A549 treated with Hydrocortisone at 1 μM for 4 hours (cell line): ENCODE measurements at places on chromosomes 4 and X. TPM values are rescaled to one million over a fixed set of nuclear protein-coding genes. Genes with fewer than 3 reads are reported as not detected.

GNRHR gene
- total RNA-seq = not detected in 5 replicates

ETFDH gene
- 4.0 to 5.4 TPM (median 4.6 TPM) in 5 replicates for total RNA-seq

ASB9 gene
- total RNA-seq = 19.9 to 25.9 TPM (median 22.0 TPM) in 5 replicates

PPP2R2C gene
- total RNA-seq = 31.0 to 37.7 TPM (median 35.7 TPM) in 5 replicates

CD38 gene
- total RNA-seq = 11.0 to 15.4 TPM (median 13.4 TPM) in 5 replicates

PAGE5 gene
- total RNA-seq = not detected in 5 replicates

SSX2 gene
- not detected in 5 replicates for total RNA-seq

SSX4B gene
- not detected in 5 replicates for total RNA-seq

OPRPN gene
- not detected in 5 replicates for total RNA-seq

FMR1NB gene
- total RNA-seq = not detected in 5 replicates

MAGED4 gene
- 5.3 to 9.8 TPM (median 7.9 TPM) in 5 replicates for total RNA-seq

BEND2 gene
- total RNA-seq = not detected in 5 replicates

TMPRSS11B gene
- not detected in 5 replicates for total RNA-seq

ARMCX4 gene
- total RNA-seq = 0.31 to 0.69 TPM (median 0.63 TPM) in 5 replicates

SPRY1 gene
- total RNA-seq = 5.6 to 7.4 TPM (median 6.1 TPM) in 5 replicates

RS1 gene
- total RNA-seq = not detected in 5 replicates

NWD2 gene
- total RNA-seq = 0.01 TPM in 2 of 5 replicates, not detected in the others

PNMA6A gene
- 3.9 to 5.1 TPM (median 4.4 TPM) in 5 replicates for total RNA-seq

VMA21 gene
- 21.7 to 26.7 TPM (median 24.5 TPM) in 5 replicates for total RNA-seq

DCX gene
- not detected in 5 replicates for total RNA-seq
